ENCODE measurements at places on chromosomes 3 and 15.

DNA sequence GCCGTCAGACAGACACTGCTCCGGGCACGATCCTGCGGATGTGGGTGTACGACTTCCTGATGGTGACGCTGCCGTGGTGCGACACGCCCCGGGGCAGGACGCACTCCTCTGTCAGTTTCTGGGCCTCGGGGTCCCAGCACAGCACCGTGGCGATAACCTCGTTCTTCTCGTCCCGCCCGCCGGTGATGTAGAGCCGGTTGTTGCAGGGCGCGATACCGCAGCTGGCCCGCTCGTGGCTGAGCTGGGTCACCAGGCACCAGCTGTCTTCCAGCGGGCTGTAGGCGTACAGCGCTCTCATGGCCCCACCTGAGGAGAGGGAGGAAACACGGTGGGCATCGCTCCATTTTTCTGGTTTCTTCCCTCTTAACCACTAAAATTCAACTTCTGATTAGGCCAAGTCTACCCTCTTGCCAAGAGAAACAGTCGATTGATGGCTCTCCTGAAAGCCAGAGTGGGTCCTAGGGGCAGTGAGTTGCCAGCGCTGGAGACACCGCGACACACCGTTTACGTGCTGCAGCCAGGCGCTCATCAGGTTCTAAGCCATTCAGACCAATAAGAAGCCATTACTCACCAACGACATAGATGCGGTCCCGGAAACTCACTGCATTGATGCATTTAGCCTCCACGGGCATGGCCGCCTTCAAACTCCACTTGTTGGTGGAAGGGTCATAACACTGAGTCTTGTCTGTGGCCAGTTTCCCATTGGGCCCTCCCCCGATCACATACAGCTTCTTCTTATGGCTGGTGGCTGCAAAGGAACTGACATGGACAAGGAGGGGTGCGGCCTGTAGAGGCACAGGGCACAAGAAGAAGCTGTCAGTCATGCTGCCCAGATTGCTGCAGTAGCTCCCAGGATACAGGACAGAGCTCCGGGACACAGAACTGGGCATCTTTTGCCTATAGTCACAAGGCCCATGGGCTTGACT lies 63.3 kb downstream of the KLHL6 start:
- DNase-seq = peak; percentile 4

DNA sequence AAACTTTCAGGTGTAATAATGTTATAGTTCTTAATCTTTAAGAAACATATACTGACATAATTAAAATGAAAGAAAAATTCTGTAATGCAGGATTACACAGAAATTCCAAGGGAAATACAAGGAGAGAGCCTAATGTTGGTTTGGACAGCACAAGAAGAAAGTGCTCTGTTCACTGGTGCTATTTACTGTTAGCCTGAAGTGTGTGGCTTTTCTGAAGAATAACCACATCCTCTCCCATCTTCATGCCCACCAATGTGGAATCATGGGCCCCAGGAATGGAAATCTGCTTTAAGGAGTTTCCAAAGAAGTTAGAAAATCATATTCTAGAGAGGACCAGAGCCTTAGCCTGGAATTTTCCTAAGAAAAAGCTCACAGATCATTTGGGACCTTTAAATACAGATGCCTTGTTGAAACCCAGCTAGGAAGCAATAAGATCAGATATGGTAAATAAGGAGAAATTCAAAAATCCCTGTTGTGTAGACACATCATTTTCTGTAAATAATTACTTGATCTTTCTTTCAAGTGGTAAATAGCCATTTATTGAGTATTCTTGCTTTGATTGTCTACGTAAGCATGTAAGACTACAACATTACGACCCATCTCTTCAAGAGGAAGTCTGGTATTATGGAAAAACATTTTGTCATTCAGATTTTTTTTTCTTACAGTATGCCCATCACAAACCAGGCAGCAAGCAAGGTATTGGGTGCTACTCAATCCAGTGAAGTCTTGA lies 10.3 kb upstream of the USP50 start:
- DNase-seq = no peak

GRCh38 chr3:137692803-137693431 lies 71.2 kb upstream of the SOX14 start:
- no peak for DNase-seq

DNA sequence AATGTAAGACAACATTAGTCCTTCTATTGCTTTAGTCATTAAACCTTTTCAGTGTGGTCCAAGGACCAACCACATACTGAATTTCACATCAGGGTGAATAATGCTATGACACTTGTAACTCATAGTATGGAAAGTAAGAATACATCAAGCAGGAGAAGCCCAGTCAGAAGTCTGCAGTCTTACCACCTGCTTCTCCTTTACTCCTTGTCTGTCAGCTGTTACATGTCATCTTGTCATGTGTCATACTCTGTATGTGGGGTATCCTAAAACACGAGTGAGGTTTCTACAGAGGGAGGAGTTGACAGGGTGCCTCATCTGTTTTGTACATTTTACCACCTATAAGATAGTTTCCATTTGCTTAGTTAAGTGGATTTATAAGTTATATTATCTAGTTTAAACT lies 32.8 kb upstream of the EID1 start:
- no peak for DNase-seq

DNA sequence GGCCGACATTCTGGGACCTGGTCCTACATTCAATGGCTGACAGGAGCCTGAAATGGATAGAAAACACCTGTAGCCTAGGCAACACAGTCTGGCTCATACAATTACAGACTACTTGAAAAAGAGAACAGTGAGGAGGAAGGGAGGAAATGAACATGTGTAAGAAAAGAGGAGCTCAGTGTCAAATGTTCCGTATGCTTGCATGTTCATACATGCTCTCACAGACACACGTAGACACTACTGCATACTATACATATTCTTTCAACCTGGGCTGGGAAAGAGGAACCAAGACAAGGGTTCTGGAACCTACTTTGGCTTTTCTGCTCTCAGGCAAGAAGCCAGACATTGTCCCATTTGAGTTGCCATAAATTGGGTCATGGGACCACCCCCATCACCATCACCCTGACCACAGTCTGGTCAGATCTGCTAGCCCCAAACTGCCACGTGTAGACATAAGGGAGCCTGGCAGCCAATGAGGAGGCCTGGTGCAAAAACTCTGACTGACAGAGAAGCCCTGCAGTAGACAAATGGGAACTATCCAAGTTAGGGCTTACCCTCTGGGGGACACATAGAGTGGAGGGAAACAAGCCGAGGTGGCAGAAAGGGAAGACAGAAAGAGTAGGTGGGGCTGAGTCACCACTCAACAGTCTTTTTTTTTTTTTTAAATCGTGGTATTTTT lies 310.0 kb downstream of the SHQ1 start:
- DNase-seq = no peak
